ENCODE measurements at places on chromosomes 2 and 18.

DNA sequence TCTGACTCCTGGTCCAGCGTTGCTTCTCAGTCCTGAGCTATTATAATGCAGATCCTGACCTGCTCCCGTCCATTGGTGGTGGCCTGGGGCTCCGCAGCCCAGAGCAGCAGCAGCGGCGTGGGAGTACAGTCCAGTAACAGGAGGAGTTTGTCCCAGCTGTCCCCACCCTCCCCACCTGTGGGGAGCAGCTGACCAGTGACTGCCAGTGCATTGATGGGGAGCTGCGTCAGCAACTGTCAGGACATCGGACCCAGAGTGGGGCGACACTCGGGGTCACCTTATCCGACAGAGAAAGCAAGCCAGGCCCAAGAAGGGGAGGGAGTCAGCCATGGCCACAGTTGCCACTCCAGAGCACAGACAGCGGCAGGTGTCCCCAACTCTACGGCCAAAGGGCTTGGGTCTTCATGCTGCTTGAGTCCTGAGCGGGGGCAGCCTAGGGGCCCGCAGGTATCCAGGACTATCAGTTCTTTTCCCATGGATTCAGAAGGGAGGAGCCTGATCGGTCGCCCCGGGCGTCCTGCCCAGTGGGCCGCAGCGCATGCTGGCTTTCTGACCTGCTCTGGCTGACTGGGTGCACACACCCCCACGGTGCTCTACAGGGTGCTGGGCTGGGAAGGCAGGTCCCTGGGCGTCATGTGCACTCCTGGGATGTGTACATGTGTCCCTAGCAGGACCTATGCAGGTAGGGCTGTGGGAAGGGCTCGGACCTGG, 29.7 kb downstream of the DNMT3A start:
- no peak for DNase-seq

- no peak for DNase-seq
These were observed 214.0 kb downstream of the ANKRD30B start for GRCh38 chr18:14961991-14962390.

GRCh38 chr2:98547092-98547790, 61.1 kb downstream of the COA5 start:
- no peak for DNase-seq

- no peak for DNase-seq
These were observed 256.7 kb downstream of the ANAPC1 start for GRCh38 chr2:111627256-111627655.

- DNase-seq = no peak
These were observed 45.7 kb upstream of the CUL3 start for GRCh38 chr2:224630659-224631550.
